Fibroblast of mammary gland (primary cell): ENCODE measurements at places on chromosomes 12 and 14.

DNA sequence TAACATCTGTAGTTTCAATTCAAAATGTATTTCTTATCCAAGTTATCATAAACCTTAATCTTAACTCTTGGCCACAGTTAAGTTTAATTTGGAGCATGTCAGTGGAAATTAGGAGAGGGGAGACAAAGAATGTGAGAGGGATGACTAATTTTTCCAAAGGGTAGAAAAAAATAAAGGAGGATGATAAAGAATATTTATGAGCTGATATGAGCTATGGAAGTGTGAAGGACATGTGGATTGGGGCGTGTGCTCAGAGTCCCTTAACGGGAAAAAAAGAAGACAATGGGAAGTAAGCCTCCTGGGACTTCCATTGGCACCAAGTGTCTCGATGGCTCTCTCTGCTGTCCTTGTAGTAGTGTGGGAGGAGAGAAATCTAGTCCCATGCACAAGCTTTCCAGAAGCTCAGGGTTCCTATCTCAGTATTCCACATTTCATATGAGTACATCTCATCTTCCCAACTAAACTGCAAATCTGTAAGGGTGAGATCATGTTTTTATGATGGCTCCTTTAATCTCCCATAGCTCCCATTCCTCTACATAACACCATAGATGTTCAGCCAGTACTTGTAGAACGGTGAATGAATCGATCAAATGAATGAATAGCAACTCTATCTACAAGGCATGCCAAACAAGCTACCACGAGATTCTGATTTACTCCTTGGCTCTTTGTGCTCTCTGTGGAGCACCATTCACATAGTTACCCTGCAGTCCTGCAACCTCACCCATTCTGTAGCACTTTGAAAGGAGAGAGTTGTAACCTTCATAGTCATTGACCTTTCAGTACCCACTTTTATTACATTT is 27.4 kb downstream of the BCL2L14 start:
- no peak for DNase-seq

- DNase-seq = peak; percentile 89
Observed at GRCh38 chr12:124545508-124546418, 21.6 kb downstream of the NCOR2 start.

GRCh38 chr12:21939435-21939834 is 1.8 kb downstream of the ABCC9 start:
- no peak for DNase-seq

- DNase-seq = no peak
Observed at GRCh38 chr14:93065272-93065730, 50.4 kb downstream of the ITPK1 start.

GRCh38 chr14:35558680-35559079 is 24.7 kb downstream of the INSM2 start:
- no peak for DNase-seq

GRCh38 chr14:67425608-67426007 is 13.6 kb upstream of the PLEK2 start:
- no peak for DNase-seq

DNA sequence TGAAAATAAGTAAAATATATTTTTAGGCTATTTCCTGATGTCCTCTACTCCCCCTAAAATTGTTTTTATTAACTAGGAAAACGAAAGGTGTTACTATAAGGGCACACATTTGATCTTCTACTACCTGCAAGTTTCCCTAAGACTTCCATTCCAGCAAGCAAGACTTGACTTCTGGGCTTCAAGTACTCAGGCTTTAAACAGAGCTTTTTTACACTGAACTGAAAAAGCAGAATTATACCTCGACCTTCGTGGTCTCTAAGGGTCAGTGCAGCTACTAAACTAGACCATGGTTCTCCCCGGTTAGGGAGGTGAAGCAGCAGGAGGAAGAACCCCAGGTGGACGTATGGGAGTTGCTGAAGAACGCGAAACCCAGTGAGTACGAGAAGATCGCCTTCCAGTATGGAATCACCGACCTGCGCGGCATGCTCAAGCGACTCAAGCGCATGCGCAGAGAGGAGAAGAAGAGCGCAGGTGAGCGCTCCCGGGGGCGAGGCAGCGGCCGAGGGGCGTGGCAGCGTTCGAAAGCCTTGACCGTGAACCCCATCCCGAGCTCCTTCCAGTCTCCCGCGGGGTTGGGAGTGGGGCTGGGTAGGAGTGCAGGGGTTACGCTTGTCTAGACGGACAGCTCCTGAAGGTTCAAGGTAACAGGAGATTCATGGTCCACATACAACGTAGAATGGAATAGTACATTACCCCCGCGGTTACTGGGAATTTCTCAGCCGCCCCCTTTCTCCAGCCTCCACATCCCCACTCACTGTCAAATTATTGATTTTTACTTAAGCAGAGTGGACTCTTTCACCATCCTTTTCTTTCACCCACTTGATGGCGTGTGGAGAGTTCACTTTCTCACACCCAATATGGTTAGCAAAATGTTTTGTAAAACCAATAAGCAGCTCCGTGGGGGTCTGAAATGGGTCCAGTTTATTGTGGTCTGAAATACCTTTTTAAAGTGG is 47.6 kb downstream of the MYBPC1 start:
- no peak for DNase-seq

GRCh38 chr14:71538288-71538687 is 393.9 kb upstream of the RGS6 start:
- DNase-seq = no peak

- no peak for DNase-seq
Observed at GRCh38 chr12:32504591-32504990, 105.2 kb downstream of the FGD4 start.

- no peak for DNase-seq
Observed at GRCh38 chr12:5078423-5078822, 34.7 kb downstream of the KCNA5 start.

DNA sequence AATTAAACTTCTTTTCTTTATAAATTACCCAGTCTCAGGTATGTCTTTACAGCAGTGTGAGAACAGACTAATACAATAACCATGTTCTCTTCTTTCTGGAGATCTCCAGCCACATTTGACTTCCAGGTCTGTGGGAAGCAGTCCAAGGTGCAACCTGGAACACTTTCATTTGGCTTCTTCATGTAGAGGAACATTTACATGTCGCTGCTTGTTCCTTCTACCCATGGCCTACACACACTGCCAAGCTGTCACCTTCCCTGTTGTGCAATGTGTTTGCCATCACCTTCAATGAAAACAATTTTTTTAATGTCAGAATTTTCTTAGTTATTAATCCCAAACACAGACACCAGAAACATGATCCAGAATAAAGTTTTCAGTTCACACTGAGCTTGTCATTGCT is 104.7 kb downstream of the PRKCH start:
- no peak for DNase-seq

- no peak for DNase-seq
Observed at GRCh38 chr14:58912287-58912686, 274.5 kb downstream of the DACT1 start.

DNA sequence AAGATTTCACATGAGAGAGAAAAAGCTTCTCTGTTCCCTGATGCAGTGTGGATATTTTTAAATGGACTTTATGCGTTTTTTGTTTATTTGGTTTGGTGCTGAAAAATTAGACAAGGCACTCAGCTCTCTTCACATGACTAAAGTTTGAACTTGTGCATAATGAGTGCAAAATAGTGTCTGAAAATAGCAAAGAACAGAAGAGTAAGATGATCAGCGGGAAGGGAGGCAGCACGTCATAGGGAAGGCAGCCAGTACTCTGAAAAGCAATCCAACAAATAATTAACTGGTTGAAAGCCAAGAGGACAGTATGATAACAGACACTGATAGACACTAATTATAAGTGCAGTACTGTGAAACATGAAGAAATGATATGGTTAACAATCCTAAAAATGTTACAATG is 46.6 kb upstream of the CDKN3 start:
- peak; percentile 55 for DNase-seq

DNA sequence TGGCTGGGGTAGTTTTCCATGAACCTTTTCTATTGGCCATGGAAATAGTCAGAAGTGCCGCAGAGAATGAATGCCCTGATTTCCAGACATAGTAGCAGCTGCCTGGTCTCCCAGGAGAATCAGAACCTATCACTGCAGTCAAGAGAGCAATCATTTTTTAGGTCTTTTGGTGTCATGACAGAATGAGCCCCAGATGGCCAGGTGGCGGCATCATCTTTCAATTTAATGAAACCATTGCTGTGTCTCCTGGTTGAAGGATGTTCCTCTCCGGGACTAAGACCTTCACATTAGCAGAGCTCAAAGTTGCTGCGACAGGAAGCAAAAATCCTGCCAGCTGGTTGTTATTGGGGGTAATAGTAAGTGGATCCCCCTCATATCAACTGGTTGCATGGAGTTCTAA is 18.8 kb downstream of the TNFAIP2 start:
- DNase-seq = no peak

DNA sequence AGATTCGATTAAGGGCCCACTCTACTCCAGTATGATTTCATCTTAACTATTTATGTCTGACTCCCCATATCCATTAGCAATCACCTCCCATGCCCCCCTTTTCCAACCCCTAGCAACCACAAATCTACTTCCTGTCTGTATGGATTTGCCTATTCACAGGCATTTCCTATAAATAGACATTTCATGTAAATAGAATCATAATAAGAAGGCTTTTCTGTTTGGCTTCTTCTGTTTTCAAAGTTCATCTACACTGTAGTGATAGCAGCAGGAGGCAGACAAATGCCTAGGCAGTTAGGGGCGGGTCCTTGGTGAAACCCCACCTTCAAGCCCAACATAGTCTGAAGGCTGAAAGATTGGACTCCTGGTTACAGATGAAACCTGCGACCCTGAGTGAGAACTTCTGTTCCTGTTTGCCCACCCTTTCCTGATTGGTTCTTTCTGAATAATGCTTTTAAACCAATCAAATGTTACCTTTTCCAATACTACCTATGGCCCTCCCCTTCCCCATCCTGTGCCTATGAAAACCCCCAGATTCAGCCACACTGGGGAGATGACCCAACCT is 62.1 kb upstream of the HECTD1 start:
- DNase-seq = no peak

GRCh38 chr14:104677512-104678332 is 11.7 kb upstream of the INF2 start:
- peak; percentile 74 for DNase-seq

- peak; percentile 2 for DNase-seq
Observed at GRCh38 chr14:88005050-88005481, at the start of gene GPR65. Gene GPR65, plus strand, starts transcription at chr14:88005135. Its CDS starts 5,713 bp downstream, at chr14:88010848.

DNA sequence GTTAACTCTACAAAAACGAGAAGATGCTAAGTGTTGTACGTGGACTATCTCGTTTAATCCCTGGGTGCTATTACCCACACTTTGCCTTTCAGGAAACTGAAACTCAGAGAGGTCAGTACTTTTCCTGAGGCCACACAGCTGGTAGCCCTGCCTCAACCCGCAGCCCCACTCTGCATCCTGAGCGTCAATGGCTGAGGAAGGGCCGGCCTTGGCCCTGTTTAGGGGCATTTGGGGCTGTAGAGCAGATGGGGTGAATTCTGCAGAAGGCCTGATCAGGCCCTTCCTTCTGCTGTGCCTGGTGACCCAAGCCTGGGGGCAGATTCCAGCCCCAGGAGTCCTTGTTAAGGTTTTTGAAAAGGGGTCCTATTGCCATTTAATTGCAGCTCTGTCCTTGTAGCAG is 3.7 kb upstream of the CCDC197 start:
- DNase-seq = no peak

DNA sequence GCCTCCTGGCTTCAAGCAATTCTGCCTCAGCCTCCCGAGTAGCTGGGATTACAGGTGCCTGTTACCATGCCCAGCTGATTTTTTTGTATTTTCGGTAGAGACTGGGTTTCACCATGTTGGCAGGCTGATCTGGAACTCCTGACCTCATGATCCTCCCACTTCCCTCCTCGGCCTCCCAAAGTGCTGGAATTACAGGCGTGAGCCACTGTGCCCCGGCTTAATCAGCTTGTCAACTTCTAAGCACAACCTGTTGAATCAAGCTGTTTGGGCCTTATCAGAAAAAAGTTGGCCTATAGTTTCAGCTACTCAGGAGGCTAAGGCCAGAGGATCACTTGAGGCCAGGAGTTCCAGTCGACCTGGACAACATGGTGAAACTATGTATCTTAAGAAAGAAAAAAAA is 7.9 kb downstream of the MARK3 start:
- DNase-seq = no peak

DNA sequence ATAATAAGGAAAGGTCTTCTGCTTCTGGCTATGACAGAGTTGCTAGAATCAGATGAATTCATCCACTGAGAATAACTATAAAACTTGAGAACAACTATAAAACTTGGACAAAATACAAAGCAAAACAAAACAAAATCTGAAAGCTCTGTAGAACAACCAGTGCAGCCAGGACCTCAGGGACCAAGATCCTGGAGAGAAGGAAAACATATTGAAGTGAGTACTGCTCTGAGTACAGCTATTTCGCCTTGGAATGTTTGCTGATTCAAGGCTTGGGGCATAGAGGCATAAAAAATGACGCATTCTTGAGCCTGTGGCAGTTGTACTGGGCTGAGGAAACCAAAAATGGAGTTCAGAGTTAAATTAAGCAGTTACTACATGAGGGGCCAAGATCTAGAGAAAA is 21.7 kb downstream of the FOXA1 start:
- no peak for DNase-seq

- DNase-seq = no peak
Observed at GRCh38 chr12:124501112-124501561, 66.3 kb downstream of the NCOR2 start.

GRCh38 chr12:64991121-64991611 is 129.9 kb downstream of the WIF1 start:
- peak; percentile 63 for DNase-seq

GRCh38 chr12:117125767-117126166 is 26.6 kb upstream of the TESC start:
- DNase-seq = no peak

DNA sequence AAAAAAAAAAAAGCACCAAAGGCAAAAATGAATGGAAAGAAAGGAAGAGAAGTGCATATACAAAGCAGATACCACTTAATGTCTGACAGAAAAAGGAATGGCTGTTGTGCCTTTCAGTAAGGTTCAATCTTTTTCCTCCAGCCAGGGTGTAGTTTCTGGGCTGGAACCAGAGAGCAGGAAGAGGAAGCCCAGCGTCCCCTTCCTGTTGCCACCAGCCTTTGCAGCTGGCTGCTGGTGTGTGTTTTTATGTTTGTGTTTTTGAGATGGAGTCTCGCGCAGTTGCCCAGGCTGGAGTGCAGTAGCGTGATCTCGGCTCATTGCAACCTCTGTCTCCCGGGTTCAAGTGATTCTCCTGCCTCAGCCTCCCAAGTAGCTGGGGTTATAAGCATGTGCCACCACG is 64.6 kb upstream of the LTA4H start:
- no peak for DNase-seq

- DNase-seq = no peak
Observed at GRCh38 chr12:16603916-16604575, 1.9 kb downstream of the LMO3 start.

- no peak for DNase-seq
Observed at GRCh38 chr14:99878563-99878962, 85.3 kb downstream of the EML1 start.

GRCh38 chr12:110907583-110907982 is 12.8 kb downstream of the MYL2 start:
- no peak for DNase-seq
